ENCODE measurements at places on chromosomes 11 and 22.

GRCh38 chr11:124119103-124119502 is 3.9 kb downstream of the VWA5A start:
- DNase-seq: no peak

DNA sequence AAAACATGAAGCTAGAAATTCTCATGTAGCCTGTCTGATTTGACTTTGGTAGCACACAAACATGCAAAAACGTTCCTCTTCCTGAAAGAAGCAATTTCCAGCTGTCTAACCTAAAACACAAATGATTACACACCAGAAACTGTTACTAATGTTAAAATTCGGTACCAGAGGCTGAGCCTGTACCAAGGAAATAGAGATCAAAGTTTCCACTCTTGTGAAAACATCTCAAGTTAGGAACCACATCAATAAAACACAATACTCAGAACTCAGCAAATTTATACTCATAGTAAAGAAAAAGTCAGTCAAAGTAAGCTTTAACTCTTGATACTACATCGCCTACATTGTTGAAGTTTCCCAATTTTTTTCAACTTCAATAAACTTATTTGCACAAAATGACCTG is 107.8 kb downstream of the FCHSD2 start:
- no peak for DNase-seq

- DNase-seq: no peak
Observed at GRCh38 chr11:105245781-105246315, 106.3 kb upstream of the CARD18 start.

DNA sequence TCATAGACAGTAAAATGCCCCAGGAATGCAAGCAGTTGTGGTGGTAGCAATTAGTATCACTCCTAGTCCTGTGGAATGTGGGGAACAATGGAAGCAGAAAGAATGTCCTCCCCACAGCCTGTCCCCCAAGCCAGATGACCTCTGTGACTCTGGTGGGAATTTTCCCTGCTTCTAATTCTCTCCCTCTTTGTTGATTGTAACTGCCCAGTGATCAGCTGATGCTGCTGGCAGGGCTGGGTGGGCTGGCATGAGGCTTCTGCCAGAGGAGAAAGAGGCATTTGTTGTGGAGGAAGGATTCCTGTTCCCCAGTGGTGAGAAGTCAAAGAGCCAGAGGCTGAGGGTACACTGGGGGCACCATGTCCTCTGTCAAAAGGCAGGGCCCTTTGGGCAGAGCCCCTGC is 116.7 kb upstream of the NCAM1 start:
- no peak for DNase-seq

GRCh38 chr22:30245181-30245984 is 1.2 kb downstream of the LIF start:
- no peak for DNase-seq

- no peak for DNase-seq
Observed at GRCh38 chr22:19876941-19877625, 22.4 kb upstream of the GNB1L start.

- DNase-seq: no peak
Observed at GRCh38 chr11:119607726-119608125, 121.3 kb downstream of the NECTIN1 start.

- DNase-seq: no peak
Observed at GRCh38 chr11:48019217-48019584, 38.8 kb downstream of the PTPRJ start.

GRCh38 chr11:112655371-112655770 is 305.8 kb upstream of the NCAM1 start:
- peak; percentile 45 for DNase-seq

DNA sequence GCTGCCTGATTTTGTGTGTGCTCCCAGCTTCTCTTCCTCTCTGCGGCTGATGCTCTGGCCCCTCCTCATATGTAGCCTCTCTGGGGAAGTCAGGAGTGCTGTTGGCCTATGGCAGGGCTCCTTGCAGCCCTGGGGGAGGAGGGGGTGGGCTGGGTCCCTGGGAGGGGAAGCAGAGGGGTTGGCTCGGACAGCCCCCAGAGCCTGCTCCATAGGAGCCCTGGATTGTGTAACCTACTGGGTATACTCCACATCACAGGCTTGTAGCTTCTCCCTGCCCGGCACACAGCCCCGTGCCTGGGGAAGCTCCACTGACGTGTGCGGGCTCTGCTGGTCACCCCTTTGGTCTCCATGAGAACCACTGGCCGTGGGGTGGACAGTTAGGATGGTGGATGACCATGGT is 113.8 kb downstream of the ST3GAL4 start:
- DNase-seq: no peak

- DNase-seq: no peak
Observed at GRCh38 chr11:71194710-71195109, 57.7 kb downstream of the SHANK2 start.

- no peak for DNase-seq
Observed at GRCh38 chr11:47950396-47950795, 30.0 kb upstream of the PTPRJ start.

- no peak for DNase-seq
Observed at GRCh38 chr11:121889931-121890330, 226.1 kb downstream of the BLID start.

- DNase-seq: no peak
Observed at GRCh38 chr11:81869351-81870065, 864.2 kb downstream of the FAM181B start.

DNA sequence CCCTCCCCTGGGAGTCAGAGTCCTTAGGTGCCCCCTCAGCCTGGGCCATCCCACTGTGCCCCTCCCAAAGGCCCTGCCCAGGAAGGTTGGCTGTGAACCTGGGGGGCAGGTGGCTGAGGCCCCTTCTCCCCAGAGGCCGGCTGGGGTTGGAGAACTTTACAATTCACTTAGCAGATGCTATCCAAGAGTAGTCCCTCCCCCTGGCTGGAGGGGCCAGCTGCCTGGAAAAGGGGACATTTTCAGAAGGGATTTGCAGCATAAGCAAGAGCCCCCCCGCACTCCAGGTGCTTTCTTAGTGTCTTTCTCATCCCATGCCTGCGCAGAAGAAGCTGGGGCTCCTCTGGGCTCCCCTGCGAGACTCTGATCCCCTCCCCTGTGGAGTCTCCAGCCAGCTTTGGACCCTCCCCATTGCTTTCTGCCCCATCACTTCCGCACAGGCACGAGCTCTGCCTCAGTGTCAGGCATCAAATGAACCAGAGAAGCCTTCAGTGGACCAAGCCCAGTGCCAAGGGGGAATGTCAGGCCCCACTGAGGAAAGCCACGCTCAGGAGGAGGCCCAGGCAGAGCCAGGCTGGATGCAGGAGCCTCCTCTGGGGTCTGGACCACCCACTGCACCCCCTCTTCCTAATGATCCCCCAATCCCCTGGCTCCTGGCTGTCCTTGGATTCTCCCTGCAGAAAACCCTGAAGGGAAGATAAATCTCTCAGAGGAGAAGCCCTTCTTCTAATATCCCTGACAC is 3.7 kb downstream of the SSTR3 start:
- no peak for DNase-seq

DNA sequence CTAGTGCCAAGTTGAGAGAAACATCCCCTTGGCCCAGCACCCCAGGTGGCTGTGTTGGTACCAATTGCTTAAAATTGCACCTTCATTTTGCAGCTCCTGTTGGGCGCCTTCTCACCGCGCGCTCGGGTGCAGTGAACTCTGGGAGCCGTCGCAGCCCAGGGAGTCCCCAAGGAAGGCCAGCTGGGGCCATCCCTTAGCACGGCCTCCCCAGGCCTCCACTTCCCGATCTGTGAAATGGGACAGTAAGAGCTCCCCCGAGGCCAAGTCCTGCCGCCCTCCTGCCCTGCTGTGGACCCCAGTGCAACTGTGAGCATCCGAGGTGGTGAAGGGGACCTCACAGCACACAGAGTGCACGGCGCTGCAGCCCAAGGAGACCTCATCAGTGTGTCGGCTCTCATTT is 1234.1 kb downstream of the BRD1 start:
- no peak for DNase-seq

DNA sequence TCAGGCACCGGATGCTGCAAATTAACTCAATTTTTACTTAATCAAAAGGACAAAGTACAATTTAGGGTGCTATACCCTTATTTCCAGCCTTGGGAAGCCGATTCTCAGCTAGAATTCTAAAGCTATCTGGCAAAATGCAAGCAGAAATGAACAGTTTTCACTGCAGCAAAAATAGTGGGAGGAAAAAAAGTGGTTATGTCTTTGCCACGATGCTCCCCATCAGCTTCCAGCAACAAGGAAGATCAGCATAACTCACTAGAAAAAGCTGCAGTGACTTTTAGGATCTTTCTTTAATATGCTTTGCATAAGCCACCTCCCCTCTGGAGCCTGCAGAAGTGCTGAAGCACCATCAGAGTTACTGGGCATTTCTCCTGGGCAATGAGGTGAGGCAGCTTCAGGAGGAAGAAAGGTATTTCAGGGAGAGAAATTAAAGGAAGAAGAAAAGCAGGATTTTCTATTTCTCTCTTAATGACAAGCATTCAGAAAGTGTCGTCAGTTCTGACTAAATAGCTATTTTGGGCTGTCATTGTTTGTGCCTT is 702.9 kb downstream of the DLG2 start:
- no peak for DNase-seq

DNA sequence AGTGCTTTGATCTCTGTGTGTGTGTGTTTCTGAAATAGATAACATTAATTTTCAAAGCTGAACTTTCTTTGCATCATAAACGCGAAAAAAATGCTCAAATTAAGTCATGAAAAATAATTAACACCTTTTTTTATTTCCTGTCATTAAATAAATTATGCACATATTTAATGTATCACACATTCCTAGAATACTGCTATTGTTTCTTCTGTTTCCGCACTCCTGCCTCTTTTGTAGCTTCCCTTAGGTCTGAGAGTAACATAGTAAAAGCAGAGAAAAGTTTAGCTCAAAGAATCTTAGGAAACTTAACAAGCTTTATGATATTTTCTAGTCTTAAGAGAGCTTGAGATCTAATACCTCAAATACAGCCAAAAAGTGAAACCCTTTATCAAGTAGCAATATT is 504.2 kb downstream of the JRKL start:
- no peak for DNase-seq

DNA sequence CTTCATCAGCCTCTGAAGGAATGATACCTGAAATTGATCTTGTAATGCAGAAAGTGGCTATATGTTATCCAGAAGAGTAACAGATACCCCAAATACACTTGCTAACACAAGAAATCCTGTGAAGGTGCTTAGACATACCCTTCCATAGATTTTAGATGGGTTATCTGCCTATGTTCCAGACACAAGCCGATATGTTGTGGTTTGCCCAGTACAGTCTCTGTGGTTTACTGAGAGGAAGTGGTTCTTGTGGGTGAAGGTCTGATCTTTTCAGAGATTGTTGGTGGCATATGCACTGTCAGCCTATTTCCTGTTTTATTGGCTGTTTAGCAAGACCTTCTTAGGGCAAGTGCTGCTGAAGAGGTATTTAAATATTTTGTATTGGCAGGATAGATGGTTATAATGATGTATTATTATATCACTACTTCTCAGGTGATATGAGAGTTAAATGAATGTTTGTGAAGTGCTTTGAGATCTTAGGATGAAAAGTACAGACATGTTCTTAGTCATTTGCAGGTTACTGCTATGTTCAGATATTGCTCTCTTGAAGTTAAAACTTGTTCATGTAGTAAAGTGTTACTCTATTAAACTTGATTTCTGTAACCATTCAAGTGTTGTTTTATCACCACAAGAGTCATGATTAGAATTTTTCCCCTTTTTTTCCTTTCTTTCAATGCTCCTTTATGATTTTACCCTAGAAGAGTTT is 8.2 kb downstream of the ARHGEF12 start:
- DNase-seq: no peak

DNA sequence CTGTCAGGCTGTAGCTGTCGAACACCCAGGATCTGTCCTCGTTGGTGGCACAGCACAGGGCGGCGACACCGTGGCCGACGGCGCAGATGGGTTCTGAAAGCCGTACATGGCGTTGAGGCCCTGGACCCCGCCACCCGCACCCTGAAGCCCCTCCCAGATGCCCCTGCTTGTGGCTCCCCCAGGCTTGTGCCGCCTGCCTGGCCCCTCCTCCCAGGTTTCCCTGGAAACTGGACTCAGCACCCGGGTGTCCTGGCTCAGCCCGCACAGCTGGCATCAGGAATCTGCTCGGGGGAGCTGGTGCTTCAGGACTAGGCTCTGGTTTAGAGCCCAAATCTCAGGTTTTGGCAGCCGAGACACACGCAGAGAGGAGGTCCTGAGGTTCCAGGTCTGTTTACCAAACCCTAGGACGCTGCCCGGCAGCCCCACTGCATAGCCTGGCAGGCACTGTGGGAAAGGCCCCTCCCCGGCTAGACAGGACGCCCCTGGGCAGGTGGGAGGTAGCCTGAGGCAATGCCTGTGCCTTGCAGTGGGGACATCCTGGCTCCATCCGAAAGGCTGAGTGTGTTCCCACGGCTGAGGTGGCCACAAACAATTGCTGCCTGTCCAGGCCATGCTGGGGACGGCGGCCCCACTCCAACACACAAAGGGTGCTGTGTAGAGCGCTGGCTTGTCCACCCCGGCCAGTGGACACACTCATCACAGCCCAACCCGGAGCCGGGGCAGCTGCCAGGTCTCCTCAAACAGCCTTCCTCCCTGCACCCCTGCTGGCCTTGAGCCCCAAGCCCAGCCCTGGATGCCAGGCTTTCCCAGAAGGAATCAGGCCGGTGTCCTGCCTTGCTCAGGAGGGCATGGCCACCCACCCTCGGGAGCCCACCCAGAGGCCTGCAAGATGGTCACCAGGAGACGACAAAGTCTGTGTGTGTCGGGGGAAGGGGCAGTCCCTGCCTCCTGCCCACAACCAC is 4.6 kb downstream of the GATD1 start:
- no peak for DNase-seq

DNA sequence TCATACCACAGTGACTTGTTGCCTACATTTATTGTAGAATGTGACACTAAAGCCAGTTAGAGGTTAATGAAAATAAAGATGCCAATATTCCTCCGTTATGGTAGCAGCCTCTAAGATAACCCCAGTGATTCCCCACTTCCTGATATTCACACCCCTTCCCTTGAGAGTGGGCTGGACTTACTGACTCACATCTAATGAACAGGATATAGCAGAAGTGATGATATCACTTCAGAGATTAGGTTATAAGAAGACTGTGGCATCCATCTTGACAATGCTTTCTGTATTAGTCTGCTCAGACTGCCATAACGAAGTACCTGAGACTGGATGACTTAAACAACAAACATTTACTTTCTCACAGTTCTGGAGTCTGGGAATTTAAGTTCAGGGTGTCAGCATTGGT is 149.6 kb upstream of the MTNR1B start:
- no peak for DNase-seq

DNA sequence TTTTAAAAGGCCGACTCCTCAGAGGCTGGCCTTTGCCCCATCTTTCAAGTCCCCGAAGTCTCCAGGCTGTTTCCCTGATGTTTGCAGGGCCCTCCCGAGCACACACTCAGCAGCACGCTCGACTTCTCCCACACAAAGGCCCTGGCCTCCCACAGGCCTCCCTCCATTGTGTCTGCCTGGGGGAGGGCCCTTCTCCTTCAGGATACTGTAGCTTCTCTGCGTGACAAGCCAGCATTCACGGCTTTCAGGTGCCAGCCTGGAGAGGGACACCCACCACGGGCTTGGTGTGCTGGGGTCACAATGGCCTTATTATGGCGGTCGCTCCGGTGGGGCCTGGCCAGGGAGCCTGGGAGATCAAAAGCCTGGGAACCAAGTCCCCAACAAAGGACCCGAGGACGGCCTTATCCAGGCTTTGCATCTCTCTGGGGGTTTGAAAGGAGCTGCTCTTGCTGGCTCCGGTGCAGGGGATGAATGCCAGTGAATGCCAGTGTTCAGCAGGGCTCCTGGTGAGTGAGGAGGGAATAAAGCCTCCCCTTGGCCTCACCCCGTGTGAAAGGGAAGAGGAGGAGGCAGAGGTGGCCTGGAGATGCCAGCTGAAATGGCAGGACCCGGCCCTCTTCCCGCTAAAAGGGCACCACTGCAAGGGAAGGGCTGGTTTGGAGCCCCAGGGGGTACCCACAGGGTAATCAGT is 55.0 kb downstream of the TRAF6 start:
- no peak for DNase-seq

All from thoracic aorta (tissue), 2 donors.